ENCODE measurements at places on chromosomes 16 and 17.
A peak's percentile ranks its signal among the peaks of the same experiment; 100 is the strongest.

- H3K36me3 ChIP-seq = no peaks in the 10 kb centered on the region
- no peak overlapping the region for H3K27ac ChIP-seq
- no peaks in the 10 kb centered on the region for H3K27me3 ChIP-seq
- H3K4me3 ChIP-seq = no peak overlapping the region
These were observed 44.5 kb downstream of the EFCAB13 start for GRCh38 chr17:47368262-47368661.

DNA sequence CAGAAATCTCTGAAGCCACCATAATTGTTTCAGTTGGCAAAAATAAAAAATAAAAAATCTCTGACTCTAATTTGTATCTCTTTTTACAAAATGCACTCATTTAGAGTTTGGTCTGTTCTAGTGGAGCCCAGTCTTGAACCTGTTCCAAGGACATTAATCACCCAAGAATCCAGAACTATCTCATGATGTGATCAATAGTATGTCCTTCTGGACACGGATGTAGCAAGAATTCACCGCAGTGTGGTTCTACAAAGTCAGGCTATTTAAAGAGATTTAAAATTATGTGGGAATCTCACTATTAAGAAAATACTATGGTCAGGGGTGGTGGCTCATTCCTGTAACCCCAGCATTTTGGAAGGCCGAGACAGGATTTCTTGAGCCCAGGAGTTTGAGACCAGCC lies 21.8 kb upstream of the ANKFN1 start:
- H3K27me3 ChIP-seq = no peaks in the 10 kb centered on the region
- DNase-seq = no peak
- no peaks in the 10 kb centered on the region for H3K36me3 ChIP-seq
- no peak overlapping the region for H3K4me3 ChIP-seq
- peaks cover 27% of the 10 kb centered on the region for H3K4me1 ChIP-seq

DNA sequence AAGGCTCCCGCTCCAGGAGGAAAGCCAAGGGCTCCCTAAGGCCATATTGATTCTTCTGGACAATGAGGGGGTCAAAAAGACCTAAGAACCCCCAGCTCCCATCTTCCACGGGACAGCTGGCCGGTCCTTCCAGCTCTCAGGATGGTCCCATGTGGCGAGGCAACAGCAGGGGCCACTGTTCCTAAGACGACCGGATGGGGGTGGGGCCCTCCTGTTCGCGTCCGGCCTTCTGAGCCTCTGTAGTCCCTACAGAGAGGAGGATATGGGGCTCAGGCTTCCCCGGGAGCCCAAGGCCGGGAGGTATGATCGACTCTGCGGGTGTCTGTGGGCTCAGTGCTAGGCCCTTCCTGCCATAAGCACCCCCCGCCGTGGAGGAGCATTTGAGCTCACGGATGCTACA lies 6.0 kb upstream of the DCXR start:
- H3K4me3 ChIP-seq = no peak overlapping the region
- DNase-seq = no peak
- no peaks in the 10 kb centered on the region for H3K4me1 ChIP-seq
- H3K27me3 ChIP-seq = no peaks in the 10 kb centered on the region

DNA sequence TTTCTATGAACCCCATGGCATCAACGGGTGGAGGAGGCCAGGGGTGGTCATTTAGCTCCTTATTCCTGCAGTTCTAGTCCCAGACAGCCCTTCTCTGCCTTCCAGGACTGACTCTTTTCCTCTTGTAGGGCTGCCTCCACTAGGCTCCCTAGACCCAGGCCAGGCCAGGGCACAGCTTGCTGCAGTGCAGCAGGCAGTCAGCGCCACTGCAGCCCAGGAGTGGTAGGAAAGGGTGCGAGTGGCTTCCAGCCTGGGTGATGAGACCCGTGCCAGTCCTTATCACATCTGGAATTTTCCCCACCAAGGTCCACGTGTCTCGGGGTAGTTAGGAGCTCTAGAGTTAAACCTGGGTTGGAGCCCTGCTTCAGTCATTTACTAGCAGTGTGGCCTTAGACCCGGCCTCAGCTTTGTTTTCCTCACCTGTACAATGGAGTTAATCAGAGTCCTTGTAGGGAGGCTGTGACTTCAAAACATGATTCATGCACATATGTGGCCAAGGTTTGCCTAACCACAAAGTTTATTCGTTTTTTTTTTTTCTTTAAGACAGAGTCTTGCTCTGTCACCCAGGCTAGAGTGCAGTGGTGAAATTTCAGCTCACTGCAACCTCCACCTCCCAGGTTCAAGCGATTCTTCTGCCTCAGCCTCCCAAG lies 4.7 kb downstream of the SLC5A11 start:
- H3K36me3 ChIP-seq = no peaks in the 10 kb centered on the region
- DNase-seq = no peak
- H3K4me3 ChIP-seq = no peak overlapping the region
- no peak overlapping the region for H3K27ac ChIP-seq

DNA sequence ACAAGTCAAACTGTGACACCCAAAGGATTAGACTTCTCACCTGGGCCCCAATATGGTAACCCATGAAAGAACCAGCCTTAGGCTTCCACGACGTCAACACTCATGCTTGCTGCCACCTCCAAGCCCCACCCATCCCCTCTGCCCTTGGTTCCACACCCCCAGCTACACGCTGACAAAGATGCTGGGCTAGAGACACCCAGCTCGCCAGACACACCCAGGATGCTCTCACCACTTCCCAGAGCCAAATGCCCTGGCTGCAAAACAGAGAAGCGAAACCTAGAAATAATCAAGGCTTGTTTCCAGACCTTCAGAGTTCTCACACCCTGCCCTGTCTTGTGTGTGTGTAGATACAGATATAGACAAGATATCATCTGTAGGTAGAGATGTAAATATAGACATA lies 26.0 kb upstream of the ADCY9 start:
- no peak for DNase-seq
- no peaks in the 10 kb centered on the region for H3K4me1 ChIP-seq
- no peak overlapping the region for H3K4me3 ChIP-seq
- no peaks in the 10 kb centered on the region for H3K27me3 ChIP-seq
- no peak overlapping the region for H3K27ac ChIP-seq

- peak overlapping the region; percentile 92 for H3K4me3 ChIP-seq
- H3K27me3 ChIP-seq = no peaks in the 10 kb centered on the region
- peak; percentile 37 for DNase-seq
These were observed 3.2 kb downstream of the ACTG1 start for GRCh38 chr17:81509207-81509971.
